ENCODE measurements at places on chromosomes 4 and X.
A peak's percentile ranks its signal among the peaks of the same experiment; 100 is the strongest.

DNA sequence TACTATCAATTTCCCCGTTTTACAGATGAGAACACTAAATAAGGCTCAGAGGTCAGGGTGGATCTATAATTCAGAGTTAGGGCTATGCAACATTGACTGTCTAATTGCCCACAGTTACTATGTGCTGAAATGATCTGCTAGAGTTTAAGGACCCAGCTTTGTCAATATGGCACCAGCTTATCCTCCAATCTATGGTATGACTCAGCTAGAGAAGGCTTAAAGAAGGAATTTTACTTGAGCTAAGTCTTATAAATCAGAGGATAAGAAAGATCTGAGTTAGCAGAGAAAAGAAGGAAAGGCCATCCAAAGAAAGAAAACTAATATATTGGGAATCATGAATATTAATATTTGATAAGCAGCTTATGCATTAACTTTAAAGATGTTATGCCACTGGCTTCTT, 78.1 kb downstream of the ASB9 start:
- no peak for DNase-seq

DNA sequence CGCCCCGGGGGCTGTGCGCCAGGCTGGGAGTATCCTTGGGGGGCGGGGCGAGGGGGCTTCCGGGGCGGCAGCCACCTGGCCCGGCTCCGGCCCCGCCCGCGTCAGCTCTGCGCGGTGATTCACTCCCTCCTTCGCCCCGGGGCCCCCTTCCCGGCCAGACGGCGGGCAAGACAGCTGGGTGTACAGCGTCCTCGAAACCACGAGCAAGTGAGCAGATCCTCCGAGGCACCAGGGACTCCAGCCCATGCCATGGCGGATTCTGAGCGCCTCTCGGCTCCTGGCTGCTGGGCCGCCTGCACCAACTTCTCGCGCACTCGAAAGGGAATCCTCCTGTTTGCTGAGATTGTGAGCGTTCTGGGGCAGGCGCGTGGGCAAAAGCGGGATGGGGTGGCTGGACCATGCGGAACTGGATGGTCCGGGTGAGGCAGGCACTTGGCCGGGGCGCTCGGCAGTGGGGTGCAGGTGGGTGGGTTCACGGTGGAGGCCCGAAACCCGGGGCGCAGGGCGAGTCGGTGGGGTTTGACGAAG, at the start of gene PLP2:
Gene PLP2 (plus strand): TSS at position 147 of the 528 bp plus-strand sequence. CDS start 103 bp downstream, at position 250.
- peak; percentile 43 for DNase-seq

DNA sequence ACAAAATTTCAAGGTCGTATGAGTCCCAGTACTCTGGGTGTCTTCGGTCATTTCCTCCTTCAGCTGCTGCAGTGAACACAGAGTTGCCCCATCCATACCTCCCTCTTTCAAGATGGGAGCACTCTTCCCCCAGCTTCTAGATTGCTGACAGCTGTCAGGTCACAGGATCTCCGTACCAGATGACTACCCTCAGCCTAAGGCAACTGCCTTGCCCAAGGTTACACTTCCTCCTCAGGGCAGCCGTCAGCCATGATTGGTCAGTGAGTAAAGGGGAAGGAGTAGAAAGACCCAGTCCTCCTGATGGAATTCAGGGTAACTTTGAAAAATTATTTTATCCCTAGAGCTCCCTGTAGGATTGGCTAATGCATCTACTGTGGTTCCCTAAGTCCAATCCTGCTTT, 81.6 kb downstream of the NAF1 start:
- DNase-seq: no peak

DNA sequence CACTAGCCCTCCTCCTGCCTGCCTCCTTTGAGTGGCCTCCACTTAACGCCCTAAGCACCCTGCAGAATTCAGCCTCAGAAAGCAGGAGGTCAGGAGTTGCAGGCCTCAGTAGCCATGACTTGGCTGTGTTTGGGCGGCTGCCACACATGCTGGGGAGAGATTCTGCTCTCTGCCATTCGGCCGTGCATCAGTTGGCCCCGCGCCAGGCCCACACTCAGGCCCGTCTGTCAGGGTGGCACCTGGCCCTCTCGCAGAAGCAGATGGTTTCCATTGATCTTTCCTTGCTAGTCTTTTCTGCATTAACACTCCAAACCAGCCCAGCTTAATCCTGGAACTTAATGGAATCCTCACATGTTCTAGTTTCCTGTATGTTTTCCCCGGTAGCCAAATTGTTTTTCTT, 30.7 kb upstream of the ATP6AP2 start:
- no peak for DNase-seq

GRCh38 chr4:128686032-128686465, 123.5 kb upstream of the JADE1 start:
- DNase-seq: no peak

GRCh38 chr4:120434756-120435155, 368.1 kb upstream of the MAD2L1 start:
- no peak for DNase-seq

DNA sequence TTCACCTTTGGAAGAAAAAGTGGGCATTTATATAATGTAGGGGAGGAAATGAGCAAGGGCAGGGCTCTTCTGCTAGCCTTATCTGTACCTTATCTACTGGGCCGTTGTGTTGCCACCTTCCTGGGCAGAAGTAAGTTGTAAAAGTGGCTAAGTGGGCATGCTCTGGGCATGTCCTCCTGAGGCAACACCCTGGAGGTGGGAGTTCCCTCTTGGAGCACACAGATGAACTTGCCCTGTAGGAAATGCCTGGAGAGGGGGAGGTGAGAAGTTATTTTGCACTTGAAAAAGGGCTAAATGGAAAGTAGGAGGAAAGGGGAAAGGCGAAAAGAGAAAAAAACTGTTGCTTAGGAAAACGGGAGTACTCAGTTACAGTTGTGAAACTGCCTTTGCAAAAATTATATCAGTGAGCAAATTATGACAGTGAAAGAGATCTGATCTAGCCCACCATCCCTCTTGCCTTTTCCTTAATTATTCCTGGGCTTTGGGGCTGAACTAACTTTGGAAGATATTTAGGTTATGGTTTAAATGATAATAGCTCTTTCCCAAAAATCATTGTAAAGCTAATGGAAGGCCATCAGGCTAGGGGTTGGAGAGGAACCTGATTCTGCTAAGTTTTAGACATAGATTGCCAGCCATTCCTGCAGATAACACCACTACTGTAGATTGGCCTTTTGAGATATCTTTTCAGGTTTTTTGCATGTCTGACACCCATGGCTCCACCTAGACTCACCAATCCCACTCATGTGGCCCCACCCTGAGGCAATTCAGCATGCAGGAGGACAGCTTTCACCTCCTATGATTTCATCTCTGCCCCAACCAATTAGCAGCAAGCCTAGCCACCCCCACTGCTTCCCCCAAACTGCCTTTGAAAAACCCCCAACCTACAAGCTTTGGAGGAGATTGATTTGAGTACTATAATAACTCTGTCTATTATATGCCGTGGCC, 20.5 kb upstream of the ZNF81 start:
- no peak for DNase-seq

GRCh38 chr4:77025643-77026321, 50.0 kb downstream of the CCNI start:
- no peak for DNase-seq

DNA sequence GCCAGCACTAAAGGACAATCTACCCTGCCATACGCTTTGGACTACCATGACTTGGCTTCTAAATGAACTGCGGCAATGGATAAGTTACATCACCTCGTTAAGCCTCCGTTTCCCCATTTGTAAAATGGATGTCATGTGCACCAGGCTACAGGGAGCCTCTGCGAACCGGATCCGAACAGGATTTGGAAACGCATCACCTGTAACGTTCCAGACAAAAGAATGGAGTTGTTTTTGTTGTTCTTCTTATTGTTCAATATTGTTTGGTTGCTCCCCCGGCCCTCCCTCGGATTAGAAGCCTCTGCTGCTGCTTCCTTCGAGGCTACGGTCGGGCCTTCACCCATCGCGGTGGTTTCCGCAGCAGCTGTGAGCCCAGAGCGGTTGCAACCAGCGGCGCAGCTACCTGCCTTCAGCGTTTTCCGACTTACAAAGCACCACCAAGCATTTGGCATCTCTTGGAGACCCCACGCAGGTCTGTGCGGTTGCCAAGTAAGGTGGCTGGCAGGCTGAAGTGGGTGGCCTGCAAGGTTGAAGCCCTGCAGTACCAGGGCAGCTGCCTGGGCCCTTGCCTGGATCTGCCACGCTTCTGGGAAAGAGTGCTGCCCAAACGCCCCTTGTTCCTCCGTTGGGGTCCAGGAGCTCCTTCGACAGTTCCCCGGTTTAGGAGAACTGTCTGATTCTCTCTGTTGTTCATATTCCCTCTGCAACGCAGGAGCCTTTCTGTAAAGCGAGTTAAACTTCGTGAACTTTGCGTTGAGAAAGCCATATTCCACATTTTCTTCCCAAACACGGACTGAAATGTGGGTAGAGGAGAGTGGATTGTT, 7.1 kb downstream of the NKX3-2 start:
- no peak for DNase-seq

- DNase-seq: no peak
These were observed 116.7 kb downstream of the KLHL8 start for GRCh38 chr4:87103691-87104187.

DNA sequence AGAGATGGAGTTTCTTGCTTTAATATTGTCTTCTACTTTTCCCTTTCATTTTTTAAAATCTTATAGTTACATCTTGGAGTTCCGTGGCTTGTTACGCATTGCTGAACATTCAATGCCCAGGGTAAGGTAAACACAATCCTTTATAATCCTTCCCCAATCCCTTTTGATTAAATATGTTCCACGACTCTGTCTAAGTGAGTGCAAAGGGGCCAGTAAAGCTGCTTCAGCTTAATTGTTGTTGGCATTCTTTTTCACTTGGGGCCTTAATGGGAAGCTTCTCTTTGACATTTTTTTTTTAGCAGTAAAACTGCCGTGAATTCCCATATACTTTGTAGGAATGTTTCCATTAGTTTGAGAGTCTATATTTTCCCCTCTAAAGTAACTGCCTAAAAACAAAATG, 1028.1 kb downstream of the C4orf33 start:
- no peak for DNase-seq

GRCh38 chr4:2686379-2687265, 69.5 kb downstream of the TNIP2 start:
- DNase-seq: no peak

DNA sequence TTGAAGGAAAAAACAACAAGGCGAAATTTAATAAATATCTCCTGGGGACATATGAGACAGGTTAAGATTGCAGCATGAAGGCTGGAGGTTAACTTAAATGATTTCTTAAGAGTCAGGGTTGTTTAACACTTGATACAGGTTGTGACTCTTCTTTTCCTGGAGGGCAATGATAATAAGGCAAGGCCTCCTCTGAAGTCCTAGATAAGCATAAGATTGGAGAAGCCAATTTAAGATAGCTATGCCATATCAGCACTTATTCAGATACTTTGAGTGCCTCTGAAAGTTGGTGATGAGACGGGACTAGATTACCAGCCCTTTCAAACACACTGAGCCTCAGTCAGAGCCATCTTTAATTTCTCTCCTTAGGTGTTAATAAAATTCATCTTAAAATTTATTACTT, 350.8 kb downstream of the FBXO8 start:
- DNase-seq: no peak

- no peak for DNase-seq
These were observed 1092.8 kb downstream of the ADGRL3 start for GRCh38 chr4:62292911-62293310.

GRCh38 chr4:166724369-166724768, 509.9 kb downstream of the SPOCK3 start:
- DNase-seq: no peak

GRCh38 chrX:130443875-130444274, 42.1 kb downstream of the RBMX2 start:
- no peak for DNase-seq

DNA sequence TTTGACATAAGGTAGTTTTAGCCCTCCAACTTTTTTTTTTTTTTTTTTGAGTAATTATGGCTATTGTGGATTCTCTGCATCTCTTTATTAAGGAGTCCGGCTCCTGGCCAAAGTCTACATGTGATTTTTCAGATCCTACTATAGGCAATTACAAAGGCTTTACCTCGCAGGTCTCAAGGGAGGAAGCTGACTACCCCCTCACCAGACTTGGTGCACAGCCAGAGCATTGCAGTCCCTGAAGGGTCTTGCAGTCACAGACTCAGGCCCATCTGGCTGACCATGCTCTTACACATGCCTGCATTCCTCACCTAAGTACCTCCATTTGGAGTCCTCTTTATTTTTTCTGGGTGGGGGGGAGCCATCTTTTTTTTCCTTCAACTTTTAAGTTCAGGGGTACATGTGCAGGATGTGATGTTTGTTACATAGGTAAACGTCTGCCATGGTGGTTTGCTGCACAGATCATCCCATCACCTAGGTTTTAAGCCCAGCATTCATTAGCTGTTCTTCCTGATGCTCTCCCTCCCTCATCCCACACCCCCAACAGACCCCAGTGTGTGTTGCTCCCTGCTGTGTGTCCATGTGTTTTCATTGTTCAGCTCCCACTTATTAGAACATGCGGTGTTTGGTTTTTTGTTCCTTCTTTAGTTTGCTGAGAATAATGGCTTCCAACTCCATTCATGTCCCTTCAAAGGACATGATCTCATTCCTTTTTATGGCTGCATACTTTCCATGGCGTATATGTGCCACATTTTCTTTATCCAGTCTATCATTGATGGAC, 88.4 kb upstream of the STIM2 start:
- no peak for DNase-seq

Data from stimulated activated CD8-positive, alpha-beta memory T cell treated with anti-CD3 and anti-CD28 coated beads, Interleukin-15, amount 100 ng/mL, for 24 hours (primary cell).